ENCODE measurements at places on chromosomes 3 and 15.

DNA sequence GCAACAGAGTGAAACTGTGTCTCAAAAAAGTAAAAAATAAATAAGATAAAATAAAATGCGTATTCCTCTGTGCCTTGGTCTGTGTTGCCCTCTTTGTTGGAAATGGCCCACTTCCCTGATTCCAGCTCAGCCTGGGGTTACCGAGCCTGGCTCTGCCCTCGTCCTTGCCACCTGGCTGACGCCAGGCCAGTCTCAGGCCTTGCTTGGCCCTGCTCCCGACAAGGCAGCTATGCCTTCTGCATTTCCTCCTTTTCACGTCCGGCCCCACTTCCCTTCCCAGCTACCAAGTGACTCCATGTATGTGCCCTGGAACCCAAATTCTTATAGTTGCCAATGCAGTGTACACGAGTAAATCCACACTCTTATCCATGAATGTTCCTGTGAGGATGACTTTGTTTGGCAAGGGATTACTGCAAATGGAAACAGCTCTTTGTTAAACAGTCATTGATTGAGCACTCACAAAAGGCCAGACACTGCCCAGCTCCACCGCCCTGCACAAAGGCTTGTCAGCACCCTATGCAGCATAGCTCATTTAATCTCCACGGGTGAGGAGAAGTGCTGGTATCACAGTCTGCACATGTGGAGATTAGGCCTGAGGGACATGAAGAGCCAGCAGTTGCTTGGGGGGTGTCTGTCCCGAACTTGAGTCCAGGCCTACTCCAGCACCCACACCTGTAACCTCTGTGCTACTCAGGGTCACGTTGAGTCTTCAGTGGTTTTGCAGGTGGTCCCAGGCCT, 25.1 kb downstream of the SPSB4 start:
- no peak for DNase-seq

DNA sequence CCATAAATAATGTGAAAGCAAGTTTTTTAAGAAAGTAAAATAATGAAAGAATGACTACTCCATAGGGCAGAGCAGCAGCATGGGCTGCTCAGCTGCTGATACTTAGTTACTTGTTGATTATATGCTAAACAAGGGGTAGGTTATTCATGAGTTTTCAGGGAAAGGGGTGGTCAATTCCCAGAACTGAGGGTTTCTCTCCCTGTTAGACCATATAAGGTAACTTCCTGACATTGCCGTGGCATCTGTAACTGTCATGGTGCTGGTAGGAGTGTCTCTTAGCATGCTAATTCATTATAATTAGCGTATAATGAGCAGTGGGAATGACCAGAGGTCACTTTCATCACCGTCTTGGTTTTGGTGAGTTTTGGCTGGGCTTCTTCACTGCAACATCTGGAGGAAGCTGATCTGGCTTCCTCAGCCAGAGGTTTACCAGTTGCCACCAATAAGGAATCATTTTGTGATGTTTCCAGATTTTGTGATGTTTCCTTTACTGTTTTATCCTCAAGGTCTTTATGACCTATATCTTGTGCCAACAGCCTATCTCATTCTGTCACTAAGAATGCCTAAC, 121.8 kb upstream of the CHL1 start:
- no peak for DNase-seq

- no peak for DNase-seq
Measured at GRCh38 chr3:119225121-119225520, 15.6 kb downstream of the B4GALT4 start.

- no peak for DNase-seq
Measured at GRCh38 chr3:123689831-123690230, 105.0 kb upstream of the HACD2 start.

DNA sequence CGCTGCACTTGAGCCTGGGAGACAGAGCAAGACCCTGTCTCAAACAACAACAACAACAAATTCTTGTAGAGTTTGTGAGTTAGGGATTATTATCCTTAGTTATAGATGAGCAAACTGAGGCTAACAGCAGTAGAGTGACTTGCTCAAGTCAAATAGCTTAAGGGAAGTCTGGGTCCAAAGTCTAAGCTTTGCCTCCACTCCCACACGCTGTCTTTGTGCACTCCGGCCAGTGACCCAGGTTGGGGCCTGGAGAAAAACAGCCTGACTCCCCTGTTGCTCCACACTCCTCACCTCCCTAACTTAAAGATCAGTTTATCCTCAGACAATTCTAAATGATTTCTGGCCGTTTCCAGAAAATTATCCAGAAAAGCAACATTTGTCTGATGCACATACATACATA, 9.2 kb upstream of the SIN3A start:
- DNase-seq: no peak

- no peak for DNase-seq
Measured at GRCh38 chr15:66097151-66098021, 156.2 kb downstream of the MEGF11 start.

GRCh38 chr3:117622171-117622841, 912.7 kb downstream of the TUSC7 start:
- no peak for DNase-seq

GRCh38 chr3:177687291-177687690, 490.0 kb upstream of the TBL1XR1 start:
- DNase-seq: no peak

DNA sequence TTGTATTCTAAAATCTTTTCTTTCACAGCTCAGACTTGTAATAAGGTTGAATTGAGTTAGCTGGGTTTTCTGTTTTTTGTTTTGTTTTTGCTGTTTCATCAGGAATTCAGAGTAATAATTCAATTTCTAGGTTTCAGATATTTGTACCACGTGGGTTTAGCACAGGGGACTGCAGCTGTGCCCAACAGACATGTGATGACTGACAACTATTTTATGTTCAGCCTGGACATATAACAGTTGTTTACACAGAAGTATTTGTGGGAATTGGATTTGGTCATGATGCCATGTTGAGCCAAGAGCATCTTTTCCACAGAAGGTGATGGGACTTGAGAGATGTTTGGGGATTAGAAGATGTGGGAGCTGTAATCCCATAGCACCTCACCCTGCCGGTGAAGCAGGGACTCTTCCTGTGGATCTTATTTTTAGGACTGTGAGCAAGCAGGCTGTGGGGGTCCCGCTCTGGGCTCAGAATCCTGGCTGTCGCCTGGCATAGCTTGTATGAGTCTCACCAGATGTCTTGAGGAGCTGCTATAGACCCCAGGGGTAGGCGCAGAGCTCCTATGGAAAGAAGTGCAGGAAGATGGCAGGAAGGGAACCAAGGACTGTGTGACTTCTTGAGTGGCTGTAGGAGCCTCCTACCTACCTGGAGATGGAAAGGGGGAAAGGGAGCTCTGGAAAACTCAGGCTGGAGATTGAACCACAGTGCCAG, 23.7 kb downstream of the PXYLP1 start:
- DNase-seq: no peak

GRCh38 chr3:14143271-14144225, 18.7 kb downstream of the TMEM43 start:
- no peak for DNase-seq

GRCh38 chr3:129650256-129650872, 43.9 kb upstream of the PLXND1 start:
- peak; percentile 44 for DNase-seq

DNA sequence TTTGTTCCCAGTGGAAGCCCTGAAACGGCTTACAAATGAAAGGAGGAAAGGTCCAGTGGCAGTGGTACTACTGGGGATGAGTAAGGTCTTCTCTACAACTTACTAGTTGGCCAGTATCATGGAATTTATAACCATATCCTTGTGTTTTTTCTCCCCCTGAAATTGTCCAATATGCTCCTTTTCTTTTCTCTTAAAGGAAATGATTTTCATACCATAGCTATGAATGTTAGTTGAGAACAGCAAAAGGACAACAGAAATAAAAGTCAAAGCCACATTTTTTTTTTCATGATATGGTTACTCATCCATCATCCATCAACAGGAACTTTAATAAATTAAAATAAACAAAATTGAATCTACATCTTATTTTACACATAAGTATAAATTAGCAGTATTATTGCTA, 450.4 kb downstream of the MFSD1 start:
- DNase-seq: no peak

DNA sequence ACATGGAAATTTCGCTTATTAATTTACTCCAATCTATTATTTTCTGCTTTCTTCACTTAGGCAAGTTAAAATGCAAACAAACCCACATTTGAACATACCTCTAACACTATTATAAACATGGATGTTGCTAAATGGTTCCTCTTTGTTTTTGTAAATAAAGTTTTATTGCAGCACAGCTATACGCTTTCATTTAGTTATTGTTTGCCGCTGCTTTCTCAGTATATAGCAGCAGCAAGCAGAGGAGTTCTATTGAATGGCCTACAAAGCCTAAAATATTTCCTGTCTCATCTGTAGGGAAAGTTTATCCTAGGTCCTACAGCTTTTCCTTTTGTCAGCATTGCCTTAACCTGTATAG, 7.9 kb upstream of the CHD2 start:
- no peak for DNase-seq

- no peak for DNase-seq
Measured at GRCh38 chr15:63369296-63369695, 12.3 kb downstream of the CA12 start.

GRCh38 chr15:51884041-51884440, 54.6 kb downstream of the TMOD3 start:
- DNase-seq: no peak

DNA sequence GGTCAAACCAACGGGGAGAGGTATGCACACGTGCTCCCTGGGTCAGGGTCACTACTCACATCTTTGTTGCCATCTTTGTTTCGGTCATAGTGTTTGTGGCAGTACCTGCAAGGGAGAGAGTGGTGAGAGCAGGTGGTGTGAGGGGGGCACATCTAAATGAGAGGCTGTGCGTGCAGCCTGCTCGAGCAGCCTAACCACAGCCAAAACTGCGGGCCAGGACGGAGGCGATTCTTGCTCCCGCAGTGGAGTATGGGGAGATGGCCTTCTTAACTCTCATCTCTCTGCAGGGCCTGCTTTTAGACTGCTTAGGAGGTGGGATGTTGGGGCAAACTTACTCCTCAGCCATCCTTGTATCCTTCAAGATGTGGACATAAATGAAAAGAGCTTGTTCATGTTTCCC, 6.9 kb upstream of the PLA2G4F start:
- no peak for DNase-seq

- no peak for DNase-seq
Measured at GRCh38 chr3:15576475-15576874, 24.9 kb downstream of the HACL1 start.

- DNase-seq: no peak
Measured at GRCh38 chr15:31238906-31239305, 87.7 kb upstream of the KLF13 start.

DNA sequence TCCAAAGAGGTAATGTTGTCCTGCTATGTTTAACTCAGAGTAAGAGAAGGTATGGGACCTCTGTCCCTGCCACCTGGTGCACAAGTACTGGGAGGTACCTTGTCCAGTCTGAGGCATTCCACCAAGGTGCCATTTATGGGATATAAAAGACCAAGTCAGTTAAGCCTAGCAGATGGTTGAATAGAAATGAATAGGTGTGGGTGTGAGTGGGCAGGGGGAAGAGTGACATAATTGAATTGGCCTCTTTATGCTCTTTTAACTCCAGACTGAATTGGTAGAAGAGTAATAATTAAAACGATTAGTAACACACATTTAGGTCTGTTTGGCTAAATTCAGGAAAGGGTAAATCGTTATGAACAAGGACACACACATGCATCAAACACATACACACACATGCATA, 562 bp downstream of the ADGRG7 start:
- DNase-seq: no peak

- no peak for DNase-seq
Measured at GRCh38 chr3:169242708-169243513, 420.6 kb downstream of the MECOM start.

DNA sequence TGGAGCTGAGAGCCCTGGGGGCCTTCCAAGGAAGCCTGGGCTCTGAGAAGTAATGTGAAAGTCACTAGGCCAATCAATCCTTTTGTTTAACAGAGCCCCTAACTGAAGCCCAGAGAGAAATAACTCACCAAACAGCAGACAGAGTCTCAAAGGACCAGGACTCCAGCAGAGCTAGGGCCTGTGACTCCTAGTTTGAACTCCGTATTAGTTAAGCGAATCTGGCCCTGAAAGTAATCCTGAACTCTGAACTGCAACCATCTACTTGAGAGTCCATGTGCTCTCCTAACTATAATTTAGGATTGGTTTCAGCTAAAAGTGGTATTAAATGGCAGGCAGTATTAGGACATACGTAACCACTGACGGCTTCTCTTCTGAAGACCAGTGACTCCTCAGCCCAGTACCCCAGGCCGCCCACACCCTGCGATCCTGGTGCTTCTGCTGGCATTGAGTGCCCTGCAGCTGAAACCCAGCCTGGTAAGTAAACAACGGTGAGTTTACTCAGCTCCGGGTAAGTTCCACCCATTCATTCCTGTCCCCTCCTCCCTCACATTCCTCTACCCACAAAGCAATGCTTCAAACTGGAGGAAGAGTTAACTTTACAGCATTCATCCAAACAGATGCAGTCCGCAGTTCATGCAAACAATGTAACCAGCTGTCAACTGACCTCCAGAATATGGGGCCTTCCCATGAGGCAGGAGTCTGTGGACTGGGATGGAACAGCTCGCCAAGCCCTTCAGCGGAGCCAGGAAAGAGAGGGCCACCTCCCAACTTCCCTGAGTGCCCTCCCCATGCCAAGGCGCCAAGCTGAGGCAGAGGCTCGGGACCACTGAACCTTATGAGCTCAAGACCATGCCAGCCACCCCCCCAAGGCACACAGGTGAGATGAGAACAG, 7.3 kb downstream of the MYO5C start:
- no peak for DNase-seq

- no peak for DNase-seq
Measured at GRCh38 chr3:130117933-130118332, 36.3 kb downstream of the ALG1L2 start.

- no peak for DNase-seq
Measured at GRCh38 chr3:100002599-100003350, 111.5 kb downstream of the FILIP1L start.

DNA sequence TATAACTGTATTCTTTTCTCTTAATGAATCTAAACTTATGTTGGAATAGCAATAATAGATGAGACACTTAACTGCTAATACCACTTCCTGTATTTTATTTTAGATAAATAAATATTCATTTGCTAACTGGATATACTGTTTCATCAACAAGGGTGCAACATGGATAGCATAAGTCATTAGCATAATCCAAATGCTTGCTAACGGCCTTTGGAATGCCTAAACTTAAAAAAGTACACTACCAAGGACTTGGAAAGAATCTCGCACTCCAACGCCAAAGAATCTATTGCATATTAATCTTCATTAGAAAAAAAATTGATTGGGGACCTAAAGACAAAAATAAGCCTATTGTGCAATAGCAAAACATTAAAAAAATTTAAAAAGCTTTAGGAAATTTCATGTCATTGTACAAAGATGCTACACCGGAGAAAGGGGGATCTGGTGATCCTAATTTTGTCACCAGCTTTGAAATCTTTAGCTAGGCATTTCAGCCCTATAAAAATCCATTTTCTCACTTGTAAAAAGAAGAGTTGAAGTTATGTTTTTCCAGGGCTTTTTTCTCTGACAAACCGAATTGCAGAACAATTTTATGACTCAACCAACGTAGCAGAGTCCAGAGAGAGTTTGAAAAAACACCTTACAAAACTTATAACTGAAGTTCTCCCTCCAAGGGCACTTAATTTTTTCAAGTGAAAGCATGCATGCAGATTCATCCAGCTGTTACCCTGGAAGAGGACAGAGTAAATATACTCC, 4.1 kb downstream of the VGLL3 start:
- DNase-seq: no peak

GRCh38 chr15:47523681-47524475, 193.4 kb upstream of the SEMA6D start:
- DNase-seq: no peak
